Hindlimb muscle (tissue), 1 donor: ENCODE measurements at places on chromosomes 4 and X. TPM values are rescaled to one million over a fixed set of nuclear protein-coding genes. Genes with fewer than 3 reads are reported as not detected.

Gene NAP1L3
- 7.7 TPM for polyA plus RNA-seq

Gene RBM3
- 300 TPM for polyA plus RNA-seq

Gene ITIH6
- 0.80 TPM for polyA plus RNA-seq

Gene FRMPD3
- polyA plus RNA-seq: 0.13 TPM

Gene FAM241A
- polyA plus RNA-seq: 4.0 TPM

- DNase-seq: no peak
Measured at GRCh38 chrX:19739683-19740082, 147.7 kb downstream of the SH3KBP1 start.

DNA sequence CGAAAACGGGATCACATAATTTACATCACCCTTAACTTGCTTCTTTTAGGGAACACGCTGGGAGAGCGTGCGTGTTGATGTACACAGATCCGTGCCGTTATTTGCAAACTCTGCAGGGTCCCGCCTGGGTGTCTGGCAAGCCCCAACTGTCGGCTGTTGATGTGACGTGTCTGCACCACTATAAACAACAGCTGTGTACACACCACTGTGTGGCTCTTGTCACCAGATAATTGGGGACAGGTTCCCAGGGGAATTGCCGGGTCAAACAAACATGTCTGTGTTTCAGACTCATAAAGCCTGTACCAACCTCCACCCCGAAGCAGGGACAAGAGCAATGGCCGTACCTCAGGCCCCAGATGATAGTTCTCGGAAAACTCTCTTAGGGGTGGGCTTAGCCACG is 105.0 kb upstream of the AFAP1 start:
- DNase-seq: no peak

DNA sequence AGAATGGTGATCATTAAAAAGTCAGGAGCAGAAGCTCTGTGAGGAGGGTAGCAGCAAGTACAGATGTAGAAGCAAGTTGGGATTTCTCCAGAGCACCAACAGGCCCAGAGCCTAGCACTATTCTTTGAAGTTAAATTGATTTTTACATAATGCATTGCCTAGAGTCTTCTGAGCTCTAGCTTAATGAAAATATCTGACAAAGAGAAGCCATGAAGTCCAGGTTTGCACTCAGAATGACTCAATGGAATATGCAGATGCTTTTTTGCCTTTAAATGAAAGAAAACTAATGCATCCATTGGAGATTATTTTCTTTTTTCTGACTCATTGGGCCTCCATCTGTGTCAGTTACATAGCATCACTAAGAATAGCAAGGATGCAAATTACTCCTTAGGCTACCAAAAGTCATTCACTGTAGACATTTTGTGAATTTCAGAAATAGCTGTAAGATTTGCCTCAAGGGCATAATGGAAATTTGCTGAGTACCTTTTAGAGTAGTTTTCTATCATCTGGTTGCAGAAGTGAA is 91.0 kb downstream of the EDA2R start:
- no peak for DNase-seq

GRCh38 chr4:114229706-114230105 is 250.3 kb upstream of the ARSJ start:
- peak; percentile 9 for DNase-seq

GRCh38 chrX:111100191-111100590 is 4.2 kb downstream of the PAK3 start:
- peak; percentile 16 for DNase-seq

DNA sequence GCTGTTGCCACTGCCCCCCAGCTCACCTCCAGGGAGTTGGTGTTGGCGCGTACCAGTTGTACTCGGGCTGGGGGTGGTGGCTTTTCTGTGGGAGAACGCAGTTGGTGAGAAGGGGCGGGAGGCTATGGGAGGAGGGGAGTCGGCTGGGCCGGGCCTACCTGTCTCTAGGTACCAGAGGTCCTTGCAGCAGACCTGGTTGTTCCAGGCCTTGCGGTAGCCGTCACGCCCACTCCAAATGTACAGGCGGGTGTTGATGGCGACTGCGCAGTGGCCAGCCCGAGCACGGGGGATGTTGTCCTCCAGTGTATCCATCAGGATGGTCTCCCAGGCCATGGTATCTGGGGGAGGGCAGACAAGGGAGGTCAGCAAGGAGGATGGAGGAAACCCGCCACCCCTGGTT is 11.5 kb downstream of the HCFC1 start:
- no peak for DNase-seq

DNA sequence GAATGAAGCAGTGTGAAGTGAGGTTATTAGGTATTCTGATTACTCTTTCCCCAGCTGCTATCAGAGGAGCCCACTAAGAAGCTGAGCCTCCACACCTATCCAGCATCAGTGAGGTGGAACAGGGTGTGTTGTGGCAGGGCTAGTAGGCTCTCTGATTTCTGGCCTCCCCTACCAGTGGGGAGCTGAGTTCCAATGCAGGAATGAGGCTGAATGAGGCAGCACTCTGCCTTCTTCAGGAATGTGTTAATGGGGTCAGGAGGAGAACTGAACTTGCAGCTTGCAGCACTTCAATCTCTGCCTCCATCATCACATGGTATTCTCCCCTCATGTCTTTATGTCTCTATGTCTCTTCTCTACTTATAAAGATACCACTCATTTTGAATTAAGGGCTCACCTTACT is 26.9 kb downstream of the SOX3 start:
- no peak for DNase-seq

DNA sequence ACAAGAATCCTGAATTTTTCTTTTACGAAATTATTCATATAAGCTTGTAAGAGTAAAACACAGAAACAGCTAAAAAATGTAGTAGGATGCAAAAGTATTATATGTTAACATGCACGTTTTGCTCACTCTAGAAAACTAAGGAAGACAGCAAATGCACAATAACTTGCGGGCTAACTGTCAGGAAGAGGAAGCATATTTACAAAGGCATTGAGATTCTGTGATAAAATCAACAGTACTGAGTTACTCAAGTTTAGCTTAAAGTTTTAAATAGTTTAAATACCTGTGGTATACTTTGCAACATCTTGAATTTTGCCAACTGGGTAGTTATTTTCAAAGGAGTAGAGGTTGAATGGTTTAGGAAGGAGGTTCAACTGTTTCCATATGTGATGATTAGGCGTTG is 37.0 kb downstream of the SH2D1A start:
- DNase-seq: no peak
